ENCODE measurements at places on chromosomes 6 and 20. TPM values are rescaled to one million over a fixed set of nuclear protein-coding genes. Genes with fewer than 3 reads are reported as not detected.

FAM83C gene
- total RNA-seq, result 4.0 TPM

EDN1 gene
- 4.3 TPM for total RNA-seq

RNF182 gene
- 0.89 TPM for total RNA-seq

DNA sequence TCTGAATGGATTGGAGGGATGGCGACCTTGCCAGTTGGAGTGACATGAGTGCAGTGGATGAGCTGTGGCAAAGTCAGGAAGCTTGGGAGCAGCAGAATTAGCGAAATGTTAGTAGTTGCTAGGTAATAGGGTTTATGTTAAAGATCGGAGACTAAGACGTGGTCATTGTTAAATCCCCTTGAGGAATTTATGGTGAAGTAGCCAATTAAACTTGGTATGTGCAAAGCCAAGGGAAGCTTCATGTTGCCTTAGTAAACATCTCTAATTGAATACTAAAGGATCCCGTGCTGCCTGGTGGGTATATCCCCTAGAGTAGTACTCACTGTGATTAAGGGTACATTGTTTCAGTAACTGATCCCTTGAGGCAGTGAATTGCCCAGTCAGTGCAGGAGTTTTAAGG, 106.0 kb downstream of the PRIM2 start:
- no peak for DNase-seq

DNA sequence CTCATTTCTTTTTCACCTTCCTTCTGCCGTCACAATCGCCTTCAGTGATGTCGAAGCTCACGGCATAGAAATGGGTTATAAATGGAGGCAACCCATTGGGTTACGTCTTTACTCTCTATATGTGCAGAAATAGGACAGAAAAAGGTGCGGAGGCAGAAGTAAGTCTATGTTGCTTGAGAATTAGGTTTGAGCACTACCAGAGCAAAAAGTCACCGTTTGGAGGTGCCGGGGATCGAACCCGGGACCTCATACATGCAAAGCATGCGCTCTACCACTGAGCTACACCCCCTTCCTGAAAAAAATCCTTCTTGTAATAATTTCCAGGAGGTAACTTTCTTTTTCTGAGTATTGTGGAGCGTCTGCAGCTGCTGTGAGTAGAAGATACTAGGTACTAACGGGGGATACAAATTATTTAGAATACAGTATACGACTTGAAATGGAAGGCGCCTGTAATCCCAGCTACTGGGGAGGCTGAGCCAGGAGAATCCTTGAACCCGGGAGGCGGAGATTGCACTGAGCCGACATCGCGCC, 134.2 kb downstream of the TRIM27 start:
- DNase-seq, result no peak

All from ureter (tissue), 1 donor.